ENCODE measurements at places on chromosomes 3 and 15.

- no peak for DNase-seq
Measured at GRCh38 chr15:92533298-92533697, 122.3 kb downstream of the FAM174B start.

GRCh38 chr15:35549567-35549966 is 3.6 kb upstream of the DPH6 start:
- DNase-seq: no peak

DNA sequence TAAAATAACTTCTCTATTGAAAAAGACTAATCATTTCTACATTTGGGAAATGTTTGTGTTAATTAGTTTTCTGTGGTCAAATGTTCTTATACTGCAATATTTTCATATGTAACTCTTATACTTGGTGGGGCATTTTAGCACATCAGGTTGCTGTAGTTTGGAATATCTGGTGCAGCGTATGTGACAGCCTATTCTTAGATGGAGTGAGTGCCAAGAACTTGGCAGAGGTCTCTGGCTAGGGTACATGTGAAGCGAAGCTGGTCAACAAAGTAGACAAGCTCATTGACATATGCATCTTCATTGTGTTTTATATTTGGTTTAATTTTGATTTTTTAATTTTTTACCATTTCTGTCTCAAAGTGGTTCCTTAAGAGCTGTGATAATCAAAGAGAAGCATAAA is 53.2 kb downstream of the CHAC1 start:
- no peak for DNase-seq

DNA sequence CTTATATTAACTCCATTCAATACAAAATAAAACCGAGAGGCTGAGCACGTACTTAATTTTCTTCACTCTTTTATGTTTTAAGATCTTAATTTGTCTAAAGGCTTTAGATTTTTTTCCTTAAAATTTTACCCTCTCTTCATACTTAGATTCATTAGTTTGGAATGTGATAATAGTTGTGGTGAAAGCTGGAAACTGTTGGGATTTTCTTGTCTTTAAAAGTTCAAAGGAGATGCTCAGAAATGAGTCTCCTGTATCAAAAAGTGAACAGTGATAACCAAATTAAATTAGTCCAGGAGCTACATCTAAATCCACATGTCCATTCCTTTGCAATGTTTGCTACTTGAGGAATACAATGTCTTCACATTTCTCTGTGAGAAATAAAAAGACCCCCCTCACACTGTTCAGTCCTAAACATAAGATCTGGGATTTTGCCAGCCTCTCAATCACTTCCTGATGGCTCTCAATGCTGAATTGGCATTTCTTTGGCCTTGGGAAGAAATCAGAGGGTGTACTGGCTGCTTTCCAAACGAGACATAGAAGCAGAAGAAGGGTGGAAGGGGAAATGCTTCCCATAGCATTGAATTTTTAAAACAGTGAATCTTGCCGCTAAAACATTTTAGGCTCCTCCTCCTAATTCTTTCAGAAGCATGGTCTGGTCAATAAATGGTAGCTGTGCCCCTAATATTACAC is 245.0 kb downstream of the SHOX2 start:
- DNase-seq: peak; percentile 10

- DNase-seq: no peak
Measured at GRCh38 chr15:74528876-74529275, 12.1 kb upstream of the ARID3B start.

Measured in foreskin fibroblast (primary cell).